NCI-H226 (cell line): ENCODE measurements at places on chromosomes 5 and 9.

DNA sequence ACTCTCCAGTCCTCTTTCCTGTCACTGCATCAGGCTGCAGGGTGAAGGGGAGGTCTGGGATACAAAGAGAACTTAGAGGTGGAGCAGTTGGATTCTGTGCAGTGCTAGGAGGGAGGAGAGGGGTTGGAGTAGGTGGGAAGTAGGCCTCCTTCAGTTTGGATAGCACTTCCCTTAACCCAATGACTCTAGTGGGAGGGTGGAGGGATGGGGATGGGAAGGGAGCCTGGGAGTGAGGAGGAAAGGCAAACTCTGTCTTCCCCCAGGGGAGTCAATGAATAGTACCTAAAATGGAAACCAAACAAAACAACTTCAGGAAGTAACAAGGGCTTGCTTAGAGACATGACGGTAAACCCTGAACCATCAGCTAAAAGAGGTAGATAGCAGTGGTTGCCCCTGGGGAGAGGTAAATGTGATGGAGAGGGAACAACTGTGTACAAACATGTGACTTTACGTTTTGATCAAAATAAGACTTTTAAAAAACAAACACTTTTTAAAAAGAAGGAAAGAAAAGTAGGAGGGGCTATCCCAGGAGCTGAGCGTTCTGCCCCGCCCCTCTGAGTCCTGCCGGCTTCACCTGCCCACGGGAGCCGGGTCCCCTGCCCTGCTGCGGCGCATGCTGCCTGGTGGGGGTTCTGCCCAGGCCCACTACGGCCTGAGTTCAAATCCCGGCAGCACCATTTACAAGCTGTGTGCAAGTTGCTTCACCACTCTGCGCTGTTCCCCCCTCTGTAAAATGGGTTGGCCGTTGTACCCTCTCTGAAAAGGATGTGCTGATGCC is 30.9 kb downstream of the GSN start:
- no peak for DNase-seq

- DNase-seq: peak; percentile 90
These were observed 37.3 kb downstream of the MED27 start for GRCh38 chr9:132042324-132042723.

GRCh38 chr9:89381308-89381609 is 63.0 kb downstream of the SECISBP2 start:
- DNase-seq: no peak

DNA sequence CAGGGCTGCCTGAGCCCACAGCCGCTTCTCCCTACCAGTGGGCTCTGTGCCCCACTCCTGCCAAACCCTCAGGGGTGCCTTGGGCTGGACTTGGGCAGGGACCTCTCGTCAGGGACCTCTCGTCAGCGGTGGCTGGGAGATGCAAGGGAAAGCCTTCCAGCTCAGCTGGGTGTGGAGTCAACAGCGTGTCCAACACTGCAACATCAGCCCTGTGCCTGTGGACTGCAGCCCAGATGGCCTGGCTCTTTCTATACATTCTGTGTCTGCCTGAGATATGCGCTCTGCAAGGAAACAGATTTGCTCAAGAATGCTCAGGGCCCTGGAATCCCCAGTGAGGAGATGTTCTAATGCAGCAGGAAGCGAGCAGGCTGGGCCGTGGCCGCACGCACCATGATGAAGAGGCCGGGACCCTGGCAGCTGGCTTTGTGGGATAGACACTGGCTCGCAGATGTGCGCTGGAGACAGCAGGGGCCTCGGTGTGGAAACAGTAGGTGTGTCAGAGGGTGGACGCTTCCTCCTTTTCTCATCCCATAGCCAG is 85.0 kb upstream of the COL5A1 start:
- no peak for DNase-seq

GRCh38 chr5:88833371-88834130 is 49.4 kb downstream of the MEF2C start:
- DNase-seq: no peak
